Fibroblast of pulmonary artery (primary cell): ENCODE measurements at places on chromosomes 1 and 21.

DNA sequence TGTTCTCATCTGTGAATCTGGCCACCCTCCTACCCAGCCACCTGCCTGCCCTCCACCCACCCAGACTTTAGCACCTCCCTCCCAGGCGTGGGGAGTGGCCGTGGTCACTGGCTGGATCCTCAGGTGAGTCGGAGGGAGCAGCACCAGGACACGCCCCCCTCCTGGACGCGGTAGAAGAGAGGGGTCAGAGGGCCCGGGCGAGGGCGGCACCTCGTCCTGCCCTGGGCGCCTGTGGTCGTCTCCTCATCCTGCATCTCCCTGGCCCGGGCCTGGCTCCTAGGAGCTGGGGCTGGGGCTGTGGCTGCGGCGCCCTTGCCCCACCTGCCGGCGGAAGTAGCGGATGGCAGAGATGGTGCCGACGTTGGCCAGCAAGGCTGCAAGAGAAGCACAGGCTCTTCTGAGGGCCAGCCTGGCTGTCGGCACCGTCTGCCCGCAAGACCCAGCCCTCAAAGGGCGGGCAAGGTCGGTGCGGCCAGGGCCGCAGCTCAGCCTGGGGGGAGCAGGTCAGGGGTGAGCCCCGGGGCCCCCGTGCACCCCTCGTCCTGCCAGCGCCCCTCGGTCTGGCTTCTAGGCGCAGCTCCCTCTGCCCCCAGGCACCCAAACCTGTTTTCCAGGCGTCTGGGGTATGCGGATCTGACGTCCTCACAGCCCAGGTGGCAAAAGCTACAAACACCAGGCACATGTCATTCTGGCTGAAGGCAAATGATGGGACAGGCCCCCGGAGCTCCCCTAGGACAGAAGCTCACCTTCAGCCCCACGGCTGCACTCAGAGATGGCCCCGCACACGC, 5.8 kb downstream of the PERM1 start:
- peak; percentile 47 for DNase-seq

DNA sequence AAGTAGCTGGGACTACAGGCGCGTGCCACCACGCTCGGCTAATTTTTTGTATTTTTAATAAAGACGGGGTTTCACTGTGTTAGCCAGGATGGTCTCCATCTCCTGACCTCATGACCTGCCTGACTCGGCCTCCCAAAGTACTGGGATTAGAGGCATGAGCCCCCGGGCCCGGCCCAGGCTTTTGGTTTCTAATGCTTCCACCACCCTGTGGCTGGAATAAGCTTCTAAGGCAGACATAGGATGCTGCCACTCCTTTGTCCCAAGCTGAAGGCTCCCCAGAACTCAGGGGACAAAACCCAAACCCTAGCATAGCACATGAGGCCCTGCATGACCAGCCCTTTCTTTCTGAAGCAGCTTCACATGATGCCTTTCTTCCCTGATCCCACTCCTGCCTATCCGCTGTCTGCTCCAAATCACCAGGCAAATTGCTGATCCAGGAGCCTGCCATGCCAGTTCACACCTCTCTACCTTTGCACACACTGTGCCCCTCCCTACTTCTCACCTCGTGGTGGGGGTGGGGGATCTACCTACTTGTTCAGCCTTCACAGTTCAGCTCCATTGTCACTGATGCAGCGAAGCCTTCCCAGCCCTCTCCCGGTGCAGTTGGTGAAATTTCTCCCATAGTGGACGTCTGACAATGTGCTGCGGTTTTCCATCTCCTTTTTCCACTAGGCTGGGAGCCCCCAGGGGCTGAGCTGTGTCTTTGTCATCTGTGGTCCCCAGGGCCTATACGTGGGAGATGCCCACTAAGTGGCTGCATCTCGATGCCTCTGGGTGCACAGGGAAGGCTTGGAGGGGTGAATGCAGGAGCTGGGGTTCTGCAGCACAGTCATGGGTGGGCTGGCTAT, 6.9 kb downstream of the PTPRU start:
- no peak for DNase-seq

DNA sequence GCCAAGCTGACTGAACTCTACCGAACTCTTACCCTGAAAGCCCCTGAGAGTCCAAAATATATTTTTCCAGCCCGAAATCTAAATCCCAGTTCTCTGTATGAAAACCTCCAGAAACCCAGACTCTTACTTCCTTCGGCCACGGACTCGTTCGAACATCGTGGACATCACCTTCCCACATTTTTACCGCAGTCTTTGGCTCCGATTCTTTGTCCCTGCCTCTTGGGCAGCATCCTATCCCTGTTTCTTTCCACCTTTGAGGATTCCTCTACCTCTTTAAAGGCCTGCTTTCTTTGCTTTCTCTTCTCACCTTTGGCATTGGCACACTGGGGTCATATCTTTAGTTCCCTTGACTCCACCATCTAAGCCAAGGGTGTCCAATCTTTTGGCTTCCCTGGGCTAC, 932 bp upstream of the USP24 start:
- DNase-seq, result no peak

DNA sequence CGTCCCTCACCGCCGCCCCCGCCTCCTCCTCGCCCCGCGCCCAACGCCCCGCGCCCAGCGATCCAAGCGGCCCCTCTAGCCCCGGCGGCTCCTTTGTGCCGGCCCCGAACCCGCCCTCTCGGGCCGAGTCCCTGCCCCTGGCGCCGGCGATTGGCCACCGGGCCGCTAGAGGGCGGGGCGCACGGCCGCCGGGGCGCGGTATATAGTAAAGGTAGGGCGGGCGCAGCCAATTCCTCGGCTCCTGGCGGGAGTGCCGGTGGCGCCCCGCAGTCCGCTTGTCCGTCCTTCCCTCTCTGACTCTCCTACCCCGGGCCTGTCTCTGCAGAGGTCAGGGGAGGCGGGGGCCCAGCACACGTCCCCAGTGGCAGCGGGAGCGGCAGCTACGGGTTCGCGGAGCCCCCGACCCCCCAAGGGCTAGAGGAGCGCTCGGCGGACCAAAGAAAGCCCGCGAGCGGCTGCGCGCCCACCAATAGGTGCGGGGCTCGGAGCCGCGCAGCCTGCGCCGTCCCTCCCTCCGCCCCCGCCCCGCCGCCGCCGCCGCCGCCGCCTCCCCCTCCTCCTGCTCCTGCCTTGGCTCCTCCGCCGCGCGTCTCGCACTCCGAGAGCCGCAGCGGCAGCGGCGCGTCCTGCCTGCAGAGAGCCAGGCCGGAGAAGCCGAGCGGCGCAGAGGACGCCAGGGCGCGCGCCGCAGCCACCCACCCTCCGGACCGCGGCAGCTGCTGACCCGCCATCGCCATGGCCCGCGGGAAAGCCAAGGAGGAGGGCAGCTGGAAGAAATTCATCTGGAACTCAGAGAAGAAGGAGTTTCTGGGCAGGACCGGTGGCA, at the start of gene ATP1B1:
Gene ATP1B1 (plus strand): TSS at position 596 of the 826 bp plus-strand sequence. CDS start 140 bp downstream, at position 736.
- peak; percentile 83 for DNase-seq

DNA sequence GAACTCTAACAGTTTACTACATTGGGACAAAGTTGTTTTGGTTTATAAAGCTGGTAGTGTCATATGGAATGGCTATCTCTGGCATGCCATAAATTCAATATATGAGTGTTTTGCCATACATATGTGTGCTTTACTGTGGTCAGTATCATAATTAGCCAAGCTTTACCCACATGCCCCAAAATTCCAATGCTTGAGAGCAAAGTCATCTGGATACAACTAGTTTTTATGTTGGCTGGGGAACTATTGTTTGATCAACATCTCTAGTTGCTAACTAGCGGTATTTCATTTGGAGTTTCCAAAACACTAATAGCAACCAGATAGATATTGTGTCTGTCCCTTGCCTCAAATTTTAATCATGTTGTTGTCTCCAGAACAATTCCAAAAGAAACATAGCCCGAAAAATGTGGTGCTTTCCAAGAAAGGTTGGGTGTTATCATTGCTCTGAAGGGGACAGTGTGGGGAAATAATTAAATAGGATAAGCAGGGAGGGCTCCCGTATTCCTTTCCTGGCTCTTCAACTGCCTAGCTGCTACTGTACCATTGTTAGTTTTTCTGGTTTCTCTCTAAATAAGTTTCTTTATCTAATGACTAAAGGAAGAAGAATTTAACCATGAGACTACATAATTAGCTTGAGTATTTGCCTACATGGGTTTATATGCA, 136.1 kb downstream of the TGFB2 start:
- DNase-seq, result peak; percentile 53

DNA sequence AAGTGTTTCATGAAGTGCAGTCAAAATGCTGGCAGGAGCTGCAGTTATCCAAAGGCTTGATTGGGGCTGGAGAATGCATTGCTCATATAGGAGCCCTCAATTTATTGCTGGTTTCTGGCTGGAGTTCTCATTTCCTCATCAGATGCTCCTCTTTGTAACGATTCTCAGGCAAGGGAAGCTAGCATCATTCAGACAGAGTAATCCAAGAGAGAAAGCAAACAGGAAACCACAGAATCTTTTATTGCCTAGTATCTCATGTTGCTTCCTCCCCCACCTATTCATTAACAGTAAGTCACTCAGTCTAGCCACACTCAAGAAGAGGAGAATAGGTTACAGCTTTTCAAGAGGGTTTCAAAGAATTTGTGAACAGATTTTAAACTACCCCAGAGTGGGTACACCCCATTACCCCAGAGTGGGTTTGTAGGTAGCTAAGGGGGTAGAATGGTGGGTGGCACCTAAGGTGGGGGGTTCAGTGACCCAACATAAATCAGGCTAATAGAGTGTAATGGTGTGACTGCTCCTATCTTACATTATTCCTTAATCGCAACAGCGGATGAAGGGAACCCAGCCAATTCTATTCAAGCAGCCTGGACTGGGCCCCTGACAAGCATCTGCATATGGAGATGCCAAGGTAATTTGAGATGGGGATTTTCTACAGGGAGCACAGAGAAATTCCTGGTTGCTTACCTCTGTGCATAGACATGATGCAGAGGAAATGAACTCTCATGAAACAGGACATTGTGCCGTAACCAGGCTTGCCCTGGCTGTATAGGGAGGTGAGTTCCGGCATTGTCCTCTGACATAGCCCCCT, 67.1 kb downstream of the KCNJ15 start:
- DNase-seq, result peak; percentile 92

DNA sequence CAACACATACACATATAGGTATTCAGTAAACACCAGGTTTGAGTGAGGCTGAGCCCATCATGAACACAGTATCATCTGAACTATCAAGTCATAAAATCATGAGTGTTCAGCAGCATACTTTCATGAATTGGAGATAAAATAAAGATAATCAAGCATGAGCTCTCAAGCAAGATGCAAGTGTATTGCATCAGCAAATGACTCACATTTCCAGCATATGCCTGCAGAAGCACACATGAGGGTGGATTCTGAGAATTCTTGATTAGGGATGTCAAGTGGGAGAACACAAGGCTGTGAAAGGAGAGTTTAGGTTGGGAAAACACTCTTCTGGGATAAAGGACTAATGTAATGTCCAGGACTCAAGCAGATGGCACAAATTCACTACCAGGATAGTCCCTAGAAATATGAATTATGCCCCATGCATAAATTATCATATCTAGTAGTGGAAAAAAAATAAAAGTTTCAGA, 299.2 kb downstream of the SRGAP2C start:
- DNase-seq, result peak; percentile 84

DNA sequence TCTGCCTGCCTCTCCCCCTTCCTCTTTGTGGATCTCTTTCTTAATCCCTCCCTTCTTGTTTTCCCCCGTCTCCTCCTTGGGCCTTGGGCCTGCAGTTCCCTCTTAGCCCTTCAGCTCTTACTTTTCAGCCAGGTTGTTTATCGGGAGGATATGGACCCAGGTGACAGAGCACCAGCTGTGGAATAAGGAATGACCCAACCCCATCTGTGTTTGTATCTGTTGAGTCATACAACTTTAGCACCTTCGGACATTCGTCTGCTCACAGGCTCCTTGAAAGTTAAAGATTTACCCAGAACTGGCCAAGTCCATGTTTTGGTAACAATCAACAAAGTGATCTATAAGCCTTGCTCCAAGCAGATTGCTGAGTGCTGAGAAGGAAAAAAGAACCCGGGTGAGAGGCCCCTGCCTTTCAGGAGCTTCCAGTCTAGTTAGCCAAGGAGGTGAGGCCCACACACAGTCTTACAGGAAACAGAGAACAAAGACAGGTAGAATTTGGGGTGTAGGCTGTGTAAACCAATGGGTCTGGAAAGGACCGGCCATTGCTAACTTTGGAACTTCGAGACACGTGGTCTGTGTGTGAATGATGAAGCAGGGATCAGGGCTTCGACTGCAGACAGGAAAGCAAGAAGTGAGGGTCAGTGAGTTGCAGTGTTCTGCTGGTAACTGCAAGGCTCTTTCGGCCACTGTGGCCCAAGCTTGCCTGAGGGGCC, 66.7 kb upstream of the F3 start:
- DNase-seq, result no peak

GRCh38 chr1:21827141-21827679, 15.1 kb downstream of the LDLRAD2 start:
- DNase-seq, result no peak

GRCh38 chr1:81412954-81413353, 387.8 kb upstream of the ADGRL2 start:
- no peak for DNase-seq

DNA sequence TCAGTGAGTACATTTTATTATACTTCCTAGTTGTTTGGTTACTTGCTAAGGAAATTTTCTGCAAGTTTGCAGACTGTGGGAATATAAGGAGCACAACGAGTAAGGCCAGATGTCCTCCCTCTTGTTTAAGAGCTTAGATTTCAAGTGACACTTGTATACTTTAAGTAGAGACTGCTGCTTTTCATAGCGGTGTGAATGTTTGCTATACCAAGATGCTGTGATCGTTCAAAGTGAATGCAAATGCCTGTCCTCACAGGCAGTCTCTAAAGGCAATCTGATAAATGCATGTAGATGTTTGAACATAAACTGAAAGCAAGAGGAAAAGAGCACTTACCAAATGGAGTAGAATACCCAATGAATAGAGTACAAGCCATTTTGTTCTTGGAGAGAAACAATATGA, 226.4 kb downstream of the NRIP1 start:
- DNase-seq, result no peak

DNA sequence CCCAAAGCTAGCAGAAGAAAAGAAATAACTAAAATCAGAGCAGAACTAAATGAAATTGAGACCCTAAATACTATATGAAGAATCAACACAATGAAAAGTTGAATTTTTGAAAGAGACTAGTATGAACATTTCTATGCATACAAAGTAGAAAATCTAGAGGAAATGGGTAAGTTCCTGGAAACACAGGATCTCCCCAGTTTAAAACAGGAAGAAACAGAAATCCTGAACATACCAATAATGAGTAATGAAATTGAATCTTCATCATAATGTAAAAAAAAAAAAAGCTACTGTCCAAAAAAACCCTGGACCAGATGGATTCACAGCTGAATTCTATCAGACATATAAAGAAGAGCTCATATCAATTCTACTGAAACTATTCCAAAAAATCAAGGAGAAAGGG, 233.5 kb downstream of the PLPP3 start:
- peak; percentile 11 for DNase-seq

DNA sequence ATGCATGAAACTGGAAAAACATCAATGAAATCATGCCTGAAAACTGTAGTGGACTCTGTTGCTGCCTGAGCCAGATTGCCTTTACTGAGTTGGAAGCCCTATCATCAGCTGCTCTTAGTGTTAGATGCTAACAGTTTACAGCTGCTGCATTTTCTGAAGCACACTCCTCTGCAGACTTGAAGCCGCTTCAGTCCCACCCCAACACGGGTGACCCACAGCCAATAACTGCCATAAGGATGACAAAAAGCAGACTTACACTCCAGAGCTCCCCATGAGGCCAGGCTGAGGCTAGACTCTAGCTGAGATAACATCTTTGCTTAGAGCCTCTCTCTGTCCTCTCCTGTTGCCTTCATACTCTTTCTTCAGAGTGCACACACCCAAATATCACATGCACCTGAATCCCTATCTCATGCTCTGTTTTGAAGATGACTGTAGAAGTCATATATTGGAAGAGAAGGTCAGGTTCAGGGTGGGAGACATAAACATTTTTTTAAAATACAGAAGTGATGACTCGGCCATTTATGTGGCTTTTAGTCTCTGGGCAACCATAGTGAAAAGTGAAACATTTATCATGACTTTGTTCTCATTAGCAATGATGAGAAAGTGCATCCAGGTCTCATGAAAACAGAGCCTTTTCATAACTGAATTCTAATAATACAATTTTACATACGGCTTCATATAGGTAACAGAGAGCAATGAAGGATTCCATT, 161.0 kb downstream of the KCNK2 start:
- DNase-seq, result no peak
